Left renal pelvis (tissue), 4 donors: ENCODE measurements at places on chromosomes 1 and 21. TPM values are rescaled to one million over a fixed set of nuclear protein-coding genes. Genes with fewer than 3 reads are reported as not detected.
A peak's percentile ranks its signal among the peaks of the same experiment; 100 is the strongest.

The BARHL2 gene
- not detected for polyA plus RNA-seq

GRCh38 chr1:101757985-101758384 lies 238.7 kb downstream of the OLFM3 start:
- no peak for DNase-seq

The KLHL12 gene
- polyA plus RNA-seq: 39.2 TPM

The ERICH3 gene
- polyA plus RNA-seq: 0.73 TPM

- no peak for DNase-seq
Observed at GRCh38 chr1:115278211-115278610, 59.8 kb downstream of the NGF start.

GRCh38 chr1:202162418-202163280 lies 2.2 kb upstream of the PTPN7 start:
- no peak for DNase-seq

- DNase-seq: no peak
Observed at GRCh38 chr1:150973836-150974579, 627 bp downstream of the CERS2 start.

DNA sequence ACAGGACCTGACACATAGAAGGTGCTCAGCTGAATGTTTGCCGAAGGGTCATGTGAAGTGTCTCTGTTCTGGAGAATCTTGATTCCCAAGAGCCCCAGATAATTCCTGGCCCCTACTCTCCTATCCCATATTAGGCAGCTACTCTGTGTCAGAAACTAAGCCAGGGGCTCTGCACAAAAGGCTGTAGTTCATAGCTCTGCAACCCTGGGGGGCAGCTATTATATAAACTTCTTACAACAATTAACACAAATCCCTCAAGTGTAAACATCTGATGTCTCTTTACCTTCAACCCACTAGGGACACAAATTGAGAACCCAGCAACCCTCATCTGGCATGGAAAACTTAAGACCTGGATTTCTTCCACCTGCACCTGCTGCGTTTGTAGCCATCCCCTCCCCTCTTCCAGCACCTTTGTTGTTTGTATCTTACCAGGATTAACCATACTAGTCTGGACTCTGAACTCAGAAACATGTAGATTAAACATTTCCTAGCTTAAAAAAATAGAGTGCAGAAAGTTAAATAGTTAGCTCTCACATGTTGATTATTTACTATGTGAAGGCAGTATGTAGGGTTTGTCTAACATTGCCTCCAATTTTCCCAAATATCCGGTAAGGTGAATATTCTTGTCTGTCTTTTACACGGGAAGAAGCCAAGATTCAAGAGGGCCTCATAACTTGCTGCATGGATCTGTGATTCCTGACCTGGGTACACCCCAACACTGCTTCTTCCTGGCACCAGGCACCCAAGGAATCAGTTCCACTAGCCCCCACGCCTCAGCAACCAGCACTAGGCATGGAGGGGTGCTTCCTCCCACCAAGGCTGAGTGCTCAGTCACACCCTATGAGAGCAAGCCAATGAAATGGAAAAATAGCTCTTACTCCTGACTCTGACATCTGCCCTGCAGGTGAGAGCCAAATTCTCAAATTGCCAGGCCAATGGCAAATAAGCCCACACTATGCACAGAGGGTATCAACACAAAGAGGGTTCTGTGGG lies 220.7 kb upstream of the HOOK1 start:
- peak; percentile 27 for DNase-seq

The ERRFI1 gene
- 23.0 TPM for polyA plus RNA-seq

GRCh38 chr1:236345728-236346127 lies 48.4 kb upstream of the EDARADD start:
- no peak for DNase-seq

GRCh38 chr1:66383168-66383567 lies 150.8 kb upstream of the SGIP1 start:
- DNase-seq: no peak

- DNase-seq: no peak
Observed at GRCh38 chr21:34885626-34886239, 163.4 kb downstream of the RUNX1 start.

- no peak for DNase-seq
Observed at GRCh38 chr1:219090607-219091006, 83.1 kb upstream of the LYPLAL1 start.

GRCh38 chr1:67407498-67407897 lies 22.7 kb downstream of the SERBP1 start:
- DNase-seq: no peak

DNA sequence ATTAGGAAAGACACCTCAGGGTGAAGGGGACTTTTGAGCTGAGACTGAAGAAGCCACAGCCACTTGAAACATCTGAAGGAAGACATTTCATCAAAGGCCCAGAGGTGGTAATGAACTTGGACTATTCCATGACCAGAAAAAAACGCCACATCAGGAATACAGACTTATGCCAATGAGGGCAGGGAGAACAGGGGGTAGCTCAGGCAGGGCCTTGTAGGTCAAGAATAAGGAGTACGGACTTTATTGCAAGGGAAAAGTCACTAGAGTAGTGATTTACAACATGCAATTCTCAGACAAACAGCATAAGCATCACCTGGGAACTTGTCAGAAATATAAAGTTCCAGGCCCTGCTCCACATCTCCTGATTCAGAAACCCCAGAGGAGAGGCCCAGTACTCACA lies 11.8 kb downstream of the TP53BP2 start:
- DNase-seq: no peak

The DNTTIP2 gene
- 60.0 TPM for polyA plus RNA-seq

- DNase-seq: no peak
Observed at GRCh38 chr1:2910211-2910610, 108.7 kb upstream of the TTC34 start.

The LMOD1 gene
- polyA plus RNA-seq: 4.5 TPM

GRCh38 chr1:39572379-39573096 lies 4.1 kb downstream of the PABPC4 start:
- DNase-seq: no peak

GRCh38 chr1:18588093-18588492 lies 42.6 kb upstream of the PAX7 start:
- DNase-seq: no peak

GRCh38 chr1:67953301-67953700 lies 97.1 kb downstream of the DIRAS3 start:
- no peak for DNase-seq

- no peak for DNase-seq
Observed at GRCh38 chr1:117026361-117026760, 24.8 kb downstream of the CD101 start.

- DNase-seq: no peak
Observed at GRCh38 chr21:45900034-45900868, 81.3 kb upstream of the COL6A1 start.

The ORC1 gene
- polyA plus RNA-seq: 7.4 TPM
